GOT3 (cell line): ENCODE measurements at places on chromosomes 13 and 19.

- DNase-seq, result no peak
These were observed 12.4 kb upstream of the PROZ start for GRCh38 chr13:113145911-113146598.

DNA sequence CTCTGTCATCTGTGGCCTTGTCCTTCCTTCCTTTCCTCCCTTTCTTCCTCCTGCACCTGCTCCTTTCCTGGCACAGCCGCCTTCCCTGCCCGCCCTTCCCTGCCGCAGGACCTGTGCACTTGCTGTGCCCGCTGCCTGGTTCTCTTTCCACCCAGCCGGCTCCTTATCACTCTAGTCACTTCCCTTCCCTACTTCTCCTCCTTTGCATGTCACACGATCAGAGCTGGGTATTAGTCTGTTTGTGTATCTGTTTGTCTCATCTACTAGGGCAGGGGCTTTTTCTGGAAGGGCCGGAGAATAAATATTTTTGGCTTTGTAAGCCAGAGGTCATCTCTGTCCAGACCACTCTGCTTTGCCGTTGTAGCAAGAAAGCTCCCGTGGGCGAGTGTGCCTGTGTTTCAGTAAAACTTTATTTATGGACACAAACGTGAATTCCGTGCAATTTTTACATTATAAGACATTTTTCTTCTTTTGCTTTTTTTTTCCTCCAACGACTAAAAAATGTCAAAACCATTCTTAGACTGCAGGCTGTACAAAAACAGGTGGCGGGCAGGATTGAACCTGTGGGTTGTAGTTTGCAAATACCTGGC lies 6.1 kb downstream of the KDM4B start:
- DNase-seq, result no peak

DNA sequence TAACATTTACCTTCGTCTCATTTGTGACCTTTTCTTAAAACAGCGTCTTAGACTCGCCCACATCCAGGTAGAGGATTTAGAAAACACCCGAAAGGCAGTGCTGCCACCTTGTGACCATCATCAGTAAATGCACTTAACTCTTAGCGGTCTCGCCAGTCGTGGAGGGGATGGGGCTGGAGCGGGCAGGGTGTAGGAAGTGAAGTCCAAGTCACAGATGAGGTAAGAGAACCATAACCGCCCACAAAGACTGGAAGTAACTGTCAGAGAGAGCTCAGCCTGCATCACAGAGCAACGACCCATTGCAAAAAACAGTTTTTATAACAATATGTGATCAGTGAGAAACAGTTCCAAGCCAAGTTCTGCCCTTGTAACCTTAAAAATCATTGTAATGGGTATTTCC lies 10.7 kb upstream of the CEACAM3 start:
- no peak for DNase-seq

GRCh38 chr13:24005755-24006281 lies 108.5 kb upstream of the C1QTNF9B start:
- DNase-seq, result no peak

DNA sequence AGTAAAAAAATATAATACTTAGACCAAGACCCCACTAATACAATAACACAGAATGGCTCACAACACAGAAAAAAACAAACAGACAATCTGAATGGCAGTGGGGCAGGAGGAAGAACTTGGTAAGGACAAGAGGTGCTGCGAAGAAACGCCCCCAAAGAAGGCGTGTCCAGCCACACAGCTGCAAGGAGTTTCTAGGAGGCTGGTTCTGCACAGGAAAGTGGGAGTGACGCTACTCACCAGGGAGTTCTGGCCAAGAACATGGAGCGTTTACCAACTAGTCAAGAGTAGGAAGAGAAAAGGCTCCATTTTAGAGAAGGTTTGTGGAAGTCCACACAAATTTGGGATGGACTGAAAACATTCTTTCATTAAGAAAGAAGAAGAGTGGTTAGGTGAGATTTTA lies 95.3 kb upstream of the SLC15A1 start:
- DNase-seq, result no peak

- DNase-seq, result no peak
These were observed 8.6 kb upstream of the HIPK4 start for GRCh38 chr19:40398417-40399131.

DNA sequence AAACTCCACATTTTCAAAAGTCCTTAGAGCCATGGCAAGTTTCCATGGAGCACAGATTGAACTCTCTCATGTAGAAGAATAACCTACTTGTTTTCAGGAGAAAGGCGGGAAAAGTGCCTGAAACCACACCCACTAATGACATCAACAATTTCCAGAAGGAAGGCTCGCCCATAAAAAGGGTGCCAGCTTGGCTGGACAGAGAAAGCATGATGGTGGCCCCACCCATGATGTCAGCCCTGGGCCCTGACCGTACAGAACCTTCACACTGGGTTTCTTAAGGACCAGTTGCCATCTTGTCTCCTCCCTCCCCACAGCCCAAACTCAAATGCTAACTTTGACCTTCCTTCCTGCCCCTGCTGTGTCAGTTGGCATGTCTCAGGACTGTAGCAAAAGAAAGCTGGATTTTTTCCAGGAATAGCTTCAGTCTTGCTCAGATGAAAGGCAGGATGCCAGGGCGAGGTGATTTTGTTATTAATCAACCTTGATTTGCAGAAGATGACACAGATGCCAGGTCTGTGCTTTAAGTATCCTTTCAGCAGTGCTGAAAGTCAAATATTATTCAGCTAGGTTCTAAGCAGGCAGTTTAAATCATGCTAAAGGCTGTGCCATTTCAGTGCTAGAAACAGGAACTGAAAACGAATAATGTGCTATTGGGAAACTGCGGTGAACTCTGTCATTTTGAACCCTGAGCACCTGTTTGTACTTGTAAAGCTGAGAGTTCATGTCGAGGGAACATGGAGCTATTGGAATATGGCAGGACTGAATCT lies 89.5 kb upstream of the RFC3 start:
- DNase-seq, result no peak

- DNase-seq, result no peak
These were observed 578.5 kb downstream of the EFNB2 start for GRCh38 chr13:105956921-105957320.

DNA sequence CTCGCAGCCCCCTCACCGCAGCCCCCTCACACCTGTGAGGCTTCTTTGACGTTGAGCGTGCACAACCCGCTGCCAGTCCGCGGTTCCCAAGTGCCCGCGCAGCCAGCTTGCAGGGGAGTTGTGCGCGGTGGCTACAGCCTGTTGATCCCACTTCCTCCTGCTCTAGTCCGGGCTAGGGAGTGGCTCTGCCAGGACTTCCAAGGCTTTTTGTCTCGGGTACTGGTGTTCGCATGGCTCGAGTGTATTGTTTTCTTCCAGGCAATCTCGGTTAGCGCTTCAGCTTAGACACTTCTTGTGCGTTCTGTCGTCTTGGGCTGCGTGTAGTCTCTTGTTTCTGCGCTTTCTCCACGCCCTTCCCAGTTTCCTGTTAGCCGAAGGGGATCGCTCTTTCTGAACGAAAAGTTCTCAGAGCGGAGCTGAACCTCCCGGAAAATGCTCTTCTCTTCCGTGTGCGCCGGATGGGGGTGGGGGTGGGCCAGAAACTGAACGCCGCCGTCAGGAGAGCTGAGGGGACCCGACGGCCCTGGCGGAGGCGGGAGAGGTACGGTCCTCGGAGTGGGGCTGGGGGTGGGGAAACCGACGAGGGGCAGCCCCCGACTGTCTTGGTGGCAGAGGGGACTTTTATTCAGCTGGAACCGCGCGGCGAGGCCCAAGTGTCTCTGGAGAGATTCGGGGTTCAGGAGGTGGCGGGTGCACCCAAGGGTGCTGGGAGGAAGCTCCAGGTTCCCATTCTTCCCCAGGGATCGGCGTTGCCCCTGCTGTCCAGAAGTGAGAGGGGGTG lies 697 bp upstream of the DGKH start:
- no peak for DNase-seq

GRCh38 chr13:44397766-44398223 lies 24.2 kb downstream of the SERP2 start:
- DNase-seq, result no peak
